ENCODE measurements at places on chromosomes 12 and 14. TPM values are rescaled to one million over a fixed set of nuclear protein-coding genes. Genes with fewer than 3 reads are reported as not detected.

NAV3 gene
- total RNA-seq = not detected

DLGAP5 gene
- total RNA-seq = 68.1 TPM

CAPZA3 gene
- total RNA-seq = not detected

TAS2R8 gene
- total RNA-seq = not detected

COL2A1 gene
- total RNA-seq = 0.32 TPM

SYNDIG1L gene
- not detected for total RNA-seq

POTEG gene
- total RNA-seq = not detected

KMT2D gene
- total RNA-seq = 106 TPM

NEUROD4 gene
- not detected for total RNA-seq

TMEM233 gene
- not detected for total RNA-seq

PPP2R5C gene
- total RNA-seq = 240 TPM

CD163 gene
- total RNA-seq = not detected

PTCSC3 gene
- not detected for total RNA-seq

DHH gene
- 0.09 TPM for total RNA-seq

PRKCH gene
- total RNA-seq = 169 TPM

TMPRSS12 gene
- not detected for total RNA-seq

GALC gene
- total RNA-seq = 16.3 TPM

ERBB3 gene
- total RNA-seq = 0.84 TPM

CCDC197 gene
- not detected for total RNA-seq

CHGA gene
- total RNA-seq = not detected

OTUB2 gene
- 3.0 TPM for total RNA-seq

SAMD15 gene
- 0.23 TPM for total RNA-seq

KRT7 gene
- 5.3 TPM for total RNA-seq

TAS2R7 gene
- not detected for total RNA-seq

C12orf50 gene
- 0.09 TPM for total RNA-seq

CLEC1B gene
- not detected for total RNA-seq

Measured in T-helper 2 cell treated with Interferon-gamma antibody and Interleukin-4, amounts not matched to agents 100 ng/mL and 5 ng/mL, for 36 hours (primary cell).